ENCODE measurements at places on chromosomes 2 and 18. TPM values are rescaled to one million over a fixed set of nuclear protein-coding genes. Genes with fewer than 3 reads are reported as not detected.

The SOS1 gene
- 5.0 TPM for polyA plus RNA-seq

DNA sequence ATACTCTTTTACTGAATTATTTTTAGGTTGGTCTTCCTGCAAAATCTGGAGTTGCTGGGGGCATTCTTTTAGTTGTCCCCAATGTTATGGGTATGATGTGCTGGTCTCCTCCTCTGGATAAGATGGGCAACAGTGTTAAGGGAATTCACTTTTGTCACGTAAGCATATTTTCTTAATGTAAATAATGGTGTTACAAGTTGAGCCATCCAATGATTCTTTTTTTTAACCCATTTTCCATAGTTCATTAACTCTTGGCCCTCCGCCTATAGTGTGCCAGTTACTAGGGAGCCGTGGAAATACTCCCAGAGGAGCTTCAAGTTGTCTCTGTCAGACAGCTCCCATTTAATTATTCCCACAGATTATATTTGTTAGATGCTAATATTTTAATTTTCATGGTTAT, 49.8 kb downstream of the GLS start:
- H3K4me3 ChIP-seq: no peak overlapping the region
- no peak for DNase-seq
- peak overlapping the region; percentile 40 for H3K27ac ChIP-seq
- H3K36me3 ChIP-seq: peaks cover 92% of the 10 kb centered on the region

GRCh38 chr18:36424741-36425142, 127.2 kb downstream of the FHOD3 start:
- DNase-seq: no peak
- H3K36me3 ChIP-seq: no peaks in the 10 kb centered on the region
- H3K4me1 ChIP-seq: peaks cover 19% of the 10 kb centered on the region
- no peak overlapping the region for H3K4me3 ChIP-seq

- H3K36me3 ChIP-seq: no peaks in the 10 kb centered on the region
- H3K4me3 ChIP-seq: no peak overlapping the region
- DNase-seq: peak; percentile 0
- H3K27me3 ChIP-seq: no peaks in the 10 kb centered on the region
- no peaks in the 10 kb centered on the region for H3K4me1 ChIP-seq
Measured at GRCh38 chr2:13968811-13969210, 663.7 kb upstream of the LRATD1 start.

The ZNF892 gene
- polyA plus RNA-seq: 1.0 TPM

DNA sequence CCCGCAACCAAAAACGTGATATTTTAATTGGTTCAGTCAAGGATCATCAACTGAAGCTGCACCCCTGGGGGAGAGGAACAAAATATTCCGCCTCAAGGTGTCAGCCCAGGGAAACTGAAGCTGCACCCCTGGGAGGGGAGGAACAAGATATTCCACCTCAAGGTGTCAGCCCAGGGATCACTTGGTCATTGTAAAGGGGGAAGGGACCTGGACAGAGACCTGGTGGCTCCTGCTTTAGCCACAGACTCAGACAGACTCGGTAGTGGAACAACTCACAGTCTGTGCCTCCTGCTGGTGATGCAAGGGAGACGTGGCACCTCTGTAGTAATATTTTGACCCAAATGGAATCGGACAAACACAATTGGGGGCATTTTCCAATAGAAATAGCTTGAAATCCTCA, 75.1 kb downstream of the GBX2 start:
- H3K27me3 ChIP-seq: no peaks in the 10 kb centered on the region
- H3K27ac ChIP-seq: no peak overlapping the region
- no peaks in the 10 kb centered on the region for H3K4me1 ChIP-seq
